ENCODE measurements at places on chromosomes 5 and 9.

GRCh38 chr5:41610386-41610785 lies 100.0 kb upstream of the PLCXD3 start:
- DNase-seq, result no peak

GRCh38 chr9:136668983-136669790 lies 6.5 kb downstream of the EGFL7 start:
- no peak for DNase-seq

- DNase-seq, result no peak
These were observed 48.0 kb downstream of the UBE2QL1 start for GRCh38 chr5:6496636-6497035.

DNA sequence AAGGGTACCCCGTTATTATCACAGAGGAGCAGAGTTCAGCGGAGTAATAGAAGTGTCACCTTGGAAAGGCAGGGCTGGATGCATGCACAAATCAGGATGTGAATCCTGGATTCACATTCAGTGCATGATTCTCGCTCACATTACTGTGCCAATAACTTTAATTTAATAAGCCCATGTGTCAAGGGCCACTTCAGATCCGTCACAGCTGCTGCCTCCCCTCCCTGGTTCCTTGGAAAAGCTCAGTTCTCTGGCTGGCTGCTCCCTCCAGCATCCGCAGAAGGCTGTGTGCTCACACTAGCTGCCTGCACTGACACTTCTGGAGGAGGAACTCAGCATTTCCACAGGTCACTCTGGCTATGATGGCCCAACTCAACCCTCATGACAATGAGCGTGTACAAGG lies 256.8 kb upstream of the ADAMTS16 start:
- DNase-seq, result no peak

GRCh38 chr9:78397454-78397853 lies 100.5 kb downstream of the PSAT1 start:
- no peak for DNase-seq

GRCh38 chr5:108700930-108701329 lies 46.8 kb upstream of the FER start:
- DNase-seq, result peak; percentile 9

GRCh38 chr9:7342229-7342628 lies 457.3 kb downstream of the DMAC1 start:
- no peak for DNase-seq

DNA sequence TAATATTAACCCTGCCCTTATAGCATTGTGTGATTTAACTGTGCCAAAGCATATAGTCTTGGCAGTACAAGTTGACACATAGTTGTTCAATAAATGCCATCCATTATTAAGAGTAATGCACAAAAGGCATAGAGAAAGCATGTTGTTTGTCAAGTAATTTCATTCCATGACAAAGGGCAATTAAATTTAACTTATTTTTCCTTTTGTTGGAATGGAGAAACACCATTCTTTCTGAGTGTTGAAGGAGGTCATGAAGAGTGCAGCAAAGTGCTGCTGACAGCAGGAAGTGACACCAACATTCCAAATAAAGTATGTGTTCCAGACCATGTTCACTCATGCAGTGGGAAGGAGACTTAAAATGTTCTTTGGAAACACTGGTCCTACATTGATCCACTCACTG lies 29.1 kb downstream of the ANKDD1B start:
- DNase-seq, result peak; percentile 62

GRCh38 chr5:80184235-80185023 lies 71.4 kb downstream of the SERINC5 start:
- no peak for DNase-seq

DNA sequence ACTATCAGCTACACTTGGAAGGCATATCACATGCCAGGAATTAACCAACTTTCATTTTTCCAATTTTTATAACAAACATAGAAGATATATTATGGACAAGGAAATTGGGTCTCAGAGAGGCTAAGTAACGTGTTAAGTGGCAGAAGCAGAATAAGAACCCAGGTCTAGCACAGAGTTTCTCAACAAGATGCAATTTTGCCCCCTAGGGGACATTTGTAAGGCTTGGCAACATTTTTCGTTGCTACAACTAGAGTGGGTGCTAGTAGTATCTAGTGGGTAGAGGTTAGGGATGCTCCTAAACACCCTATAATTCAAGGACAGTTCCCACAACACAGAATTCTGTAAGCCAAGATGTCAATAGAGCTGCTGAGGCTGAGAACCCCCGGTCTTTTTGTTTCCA lies 180.6 kb downstream of the SNCAIP start:
- DNase-seq, result no peak

GRCh38 chr9:104927216-104927911 lies 591 bp downstream of the ABCA1 start:
- DNase-seq, result peak; percentile 45

GRCh38 chr9:14322211-14323082 lies 8.5 kb upstream of the NFIB start:
- DNase-seq, result peak; percentile 82

- no peak for DNase-seq
These were observed 133.1 kb downstream of the RORB start for GRCh38 chr9:74630228-74630627.

DNA sequence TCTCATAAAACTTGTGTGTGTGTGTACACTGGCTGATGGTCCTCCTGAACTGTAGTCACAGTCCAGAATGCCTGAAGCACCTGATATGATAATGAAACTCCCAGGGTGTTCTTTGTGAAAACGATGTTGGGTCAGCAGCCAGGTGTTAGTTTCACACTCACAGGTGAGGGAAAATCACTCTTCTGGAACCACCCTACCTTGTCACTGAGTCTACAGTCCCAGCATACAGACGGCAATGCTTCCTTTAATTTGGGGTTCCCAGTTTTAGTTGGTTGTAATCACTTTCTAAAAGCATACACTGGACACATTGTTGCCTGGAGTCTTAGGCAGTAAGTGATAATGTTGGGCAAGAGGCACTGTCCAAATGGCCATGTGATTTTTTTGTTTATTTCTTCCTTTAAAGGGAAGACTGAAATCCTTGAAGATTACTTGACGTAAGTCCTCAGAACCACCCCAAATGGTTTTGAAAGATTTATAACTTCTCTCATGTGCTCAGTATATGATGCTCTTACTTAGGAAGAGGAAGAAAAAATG lies 18.2 kb upstream of the MGAT1 start:
- peak; percentile 91 for DNase-seq

DNA sequence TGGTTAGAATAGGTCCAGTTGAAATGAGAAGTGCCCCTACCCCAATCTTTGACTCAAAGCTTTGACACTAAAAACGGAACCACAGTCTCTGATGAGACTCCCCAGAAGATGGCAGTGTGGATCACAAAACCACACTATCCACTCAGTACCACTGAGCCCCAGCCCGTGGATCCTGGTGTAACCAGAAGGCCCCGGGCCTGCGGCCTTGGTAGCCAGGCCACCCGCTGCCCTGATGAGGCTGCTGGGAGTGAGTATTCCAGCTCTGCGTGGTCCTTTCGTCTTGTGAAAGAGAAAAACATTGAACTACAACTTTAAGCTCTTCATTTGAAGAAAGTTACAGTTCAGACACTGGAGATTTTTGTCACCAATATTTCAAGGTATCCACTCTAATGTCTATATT lies 42.2 kb upstream of the FBP1 start:
- peak; percentile 46 for DNase-seq

DNA sequence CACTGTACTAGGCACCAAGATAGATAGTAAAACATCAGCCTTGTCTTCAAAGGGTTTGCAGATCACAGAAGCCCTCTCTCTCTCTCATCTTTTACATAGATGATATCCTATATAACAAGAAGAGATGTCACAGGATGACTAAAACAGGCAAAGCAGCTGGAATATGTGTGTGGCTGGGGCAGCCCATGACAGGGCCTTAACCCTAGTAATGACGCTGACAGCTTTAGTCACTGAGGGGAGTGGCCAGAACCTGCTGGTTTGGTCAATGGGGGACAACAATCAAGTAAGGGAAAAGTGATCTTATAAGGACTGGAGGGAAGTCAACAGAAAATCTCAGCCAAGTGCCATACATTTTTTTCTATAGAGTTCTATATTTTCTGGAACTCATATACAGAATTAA lies 41.9 kb upstream of the RIC1 start:
- no peak for DNase-seq

- DNase-seq, result no peak
These were observed 208.8 kb downstream of the DNAH5 start for GRCh38 chr5:13735691-13736090.

DNA sequence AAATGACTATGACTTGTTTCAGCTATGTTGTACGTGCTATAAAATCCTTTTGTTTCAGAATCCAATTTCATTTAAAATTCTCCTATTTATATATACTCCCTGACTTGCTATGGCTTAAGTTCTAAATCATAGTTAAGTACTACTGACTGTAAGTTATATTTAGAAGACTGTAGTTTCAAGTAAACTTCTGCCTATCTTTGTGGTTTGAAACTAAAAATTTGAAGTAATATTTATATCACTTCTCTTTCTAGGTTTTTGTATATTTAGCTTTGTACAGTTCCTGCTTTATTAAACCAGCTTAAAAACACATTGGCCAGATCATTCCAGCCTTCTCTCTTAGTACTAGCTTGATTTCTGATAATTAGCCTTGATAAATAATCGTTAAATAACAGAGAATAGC lies 196.3 kb downstream of the MLLT3 start:
- DNase-seq, result no peak

- peak; percentile 52 for DNase-seq
These were observed 42.8 kb downstream of the SNX30 start for GRCh38 chr9:112793213-112793810.

DNA sequence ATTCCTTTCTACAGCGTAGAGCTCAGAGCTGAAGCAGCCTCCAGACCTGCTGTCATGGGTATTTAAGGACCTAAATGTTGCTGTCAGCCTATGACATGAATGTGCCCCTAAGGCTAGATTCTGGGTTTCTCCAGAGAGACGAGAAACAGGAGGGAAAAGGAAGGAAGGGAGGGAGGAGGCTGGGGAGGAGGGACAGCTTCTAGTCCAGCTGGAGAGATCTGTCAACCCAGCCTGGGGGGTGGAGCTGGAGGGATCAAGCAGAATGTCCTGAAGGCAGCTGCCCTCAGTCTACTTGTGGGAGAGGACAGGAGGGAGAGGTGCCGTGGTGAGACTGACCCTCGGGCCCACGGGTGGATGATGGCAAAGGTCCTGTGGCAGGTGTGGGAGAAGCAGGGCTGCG lies 1.1 kb upstream of the DBH start:
- no peak for DNase-seq

DNA sequence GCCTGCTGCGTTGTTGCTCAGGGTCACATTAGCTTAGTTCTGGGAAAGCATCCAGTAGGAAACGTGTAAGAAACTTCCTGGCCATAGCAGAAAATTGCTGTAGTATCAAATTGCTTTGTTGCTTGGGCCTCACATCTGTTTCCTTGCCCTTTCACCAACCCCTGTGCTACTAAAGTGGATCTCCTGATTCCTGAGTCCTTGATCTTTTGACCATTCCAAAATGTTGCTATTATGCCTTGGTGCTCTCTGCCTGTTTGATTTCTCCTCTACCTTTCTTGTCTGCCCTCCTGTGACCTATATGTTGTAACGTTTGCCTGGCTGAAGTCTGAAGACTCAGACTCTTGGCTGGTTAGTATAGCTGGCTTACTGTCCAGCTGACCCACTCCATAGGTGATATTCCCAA lies 350.5 kb downstream of the ADGRV1 start:
- DNase-seq, result no peak

DNA sequence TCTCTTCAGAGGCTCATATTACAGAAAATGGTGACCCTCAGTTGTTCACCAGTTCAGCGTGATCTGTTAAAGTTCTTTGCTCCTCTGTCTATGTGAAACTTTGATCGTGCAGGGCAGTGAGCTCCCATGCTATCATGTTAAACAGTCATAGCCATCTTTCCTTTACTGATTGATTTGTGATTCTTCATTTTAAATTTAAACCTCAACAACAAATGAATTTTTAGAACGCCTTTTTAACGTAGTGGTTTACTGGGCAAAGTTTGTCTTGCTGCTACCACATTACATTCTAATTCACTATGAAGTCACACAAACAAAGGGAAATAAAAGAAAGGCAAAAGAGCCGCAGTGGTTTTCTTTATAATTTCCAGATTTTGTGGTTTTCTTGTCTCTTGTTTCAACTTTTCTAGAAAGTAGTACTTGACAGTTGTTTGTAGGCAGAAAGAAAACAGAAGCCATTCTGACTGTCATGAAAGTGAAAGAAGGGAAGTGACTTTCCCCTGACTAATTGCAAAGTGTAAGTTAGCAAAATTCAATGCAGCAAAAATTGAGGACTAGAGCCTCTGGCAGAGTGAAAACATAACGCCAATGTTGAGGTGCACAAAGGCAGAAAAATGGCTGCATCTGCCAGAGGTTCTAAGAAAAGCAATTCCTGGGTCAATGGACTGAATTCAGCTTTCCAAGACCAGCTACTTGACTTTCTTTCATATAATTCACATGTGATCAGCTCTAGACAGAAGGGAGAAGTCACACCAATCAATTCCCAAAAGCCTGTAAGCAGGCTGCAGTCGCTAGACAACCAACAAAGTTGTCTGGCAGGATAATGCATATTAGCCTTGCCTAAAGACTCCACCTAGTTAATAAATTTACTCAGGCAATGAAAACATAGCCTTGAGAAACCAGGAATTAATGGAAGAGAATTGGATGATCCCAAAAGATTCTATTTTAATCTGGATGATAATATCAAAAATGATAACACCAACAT lies 7.1 kb upstream of the IFNA6 start:
- DNase-seq, result no peak

DNA sequence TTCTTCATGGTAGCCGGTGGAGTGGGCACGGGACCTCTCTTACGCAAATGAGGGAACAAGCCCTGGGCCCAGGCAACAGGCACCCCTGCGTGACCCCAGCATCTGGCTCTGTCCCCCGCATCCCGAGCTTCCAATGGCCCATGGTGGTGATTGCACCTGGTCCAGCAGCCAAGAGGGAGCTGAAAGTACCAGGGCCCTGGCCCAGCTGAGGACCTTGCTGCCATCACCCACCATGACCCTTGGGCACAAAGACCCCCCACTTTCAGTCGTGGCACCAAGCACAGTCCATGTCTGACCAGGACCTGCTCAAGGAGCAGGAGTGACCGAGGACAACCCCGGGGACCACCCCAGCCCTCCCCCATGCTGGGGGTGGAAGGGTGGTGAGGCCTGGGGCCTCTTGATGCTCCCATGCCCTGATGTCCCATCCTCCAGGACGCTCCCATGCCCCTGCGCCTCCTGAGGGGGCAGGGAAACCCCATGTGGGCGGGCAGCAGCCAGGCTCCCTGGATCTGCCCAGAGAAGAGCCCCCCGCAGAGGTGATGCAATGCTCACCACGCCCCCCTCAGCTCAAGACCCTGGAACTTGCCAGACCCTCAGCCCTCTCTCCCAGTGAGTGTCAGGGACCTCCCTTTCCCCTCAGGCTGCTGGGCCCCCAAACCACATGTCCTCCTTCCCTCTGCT lies 123.9 kb downstream of the ADAMTS2 start:
- DNase-seq, result no peak

All from foreskin melanocyte (primary cell).